Effector CD4-positive, alpha-beta T cell (primary cell): ENCODE measurements at places on chromosomes 5 and 9.
A peak's percentile ranks its signal among the peaks of the same experiment; 100 is the strongest.

- no peak for DNase-seq
Measured at GRCh38 chr5:126383246-126383645, 40.0 kb upstream of the GRAMD2B start.

- DNase-seq, result peak; percentile 60
Measured at GRCh38 chr9:137028263-137029057, 423 bp upstream of the ABCA2 start.

DNA sequence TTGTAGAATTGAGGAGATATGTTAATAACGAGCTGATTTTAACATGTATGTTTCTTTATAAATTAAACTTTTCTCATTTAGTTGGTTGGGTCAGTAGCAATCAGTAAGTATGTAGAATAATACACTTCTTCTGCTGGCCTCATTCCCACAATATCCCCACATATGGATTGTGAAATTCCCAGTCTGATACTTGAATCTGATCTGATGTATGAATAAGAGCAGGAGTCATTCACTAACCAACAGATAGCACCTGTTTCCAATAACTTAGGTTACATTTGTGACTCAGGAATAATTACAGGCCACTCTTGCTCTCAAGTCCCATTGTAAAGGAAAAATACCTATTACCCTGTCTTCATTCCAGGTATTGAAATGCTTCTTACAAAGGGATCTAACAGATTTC, 23.9 kb downstream of the SLC36A1 start:
- DNase-seq, result no peak

- no peak for DNase-seq
Measured at GRCh38 chr9:6132650-6133049, 83.0 kb upstream of the IL33 start.
